ENCODE measurements at places on chromosomes 5 and 9.

DNA sequence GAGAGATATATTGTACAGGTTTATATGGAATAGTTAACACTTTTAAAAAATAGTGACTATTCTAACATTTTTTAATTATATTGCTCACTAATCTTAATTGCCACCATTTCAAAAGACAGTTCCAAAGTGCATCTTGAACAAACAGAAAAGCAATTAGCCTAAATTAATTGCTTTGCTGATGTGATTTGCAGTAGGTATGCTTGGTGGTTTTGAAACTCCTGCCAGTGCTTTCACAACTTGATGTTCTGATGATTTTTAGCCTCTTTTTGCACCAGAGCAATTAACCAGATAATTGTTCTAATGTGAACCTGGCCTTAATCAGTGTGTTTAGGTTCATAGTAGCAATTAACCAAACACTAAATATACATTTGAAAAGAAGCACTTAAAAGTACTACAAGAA lies 207.6 kb downstream of the FBXL17 start:
- DNase-seq, result no peak

- no peak for DNase-seq
These were observed 405.7 kb downstream of the PRR16 start for GRCh38 chr5:120869831-120870230.

GRCh38 chr5:151092762-151093161 lies 11.9 kb upstream of the TNIP1 start:
- no peak for DNase-seq

- no peak for DNase-seq
These were observed 31.1 kb upstream of the DUSP1 start for GRCh38 chr5:172802112-172802511.

DNA sequence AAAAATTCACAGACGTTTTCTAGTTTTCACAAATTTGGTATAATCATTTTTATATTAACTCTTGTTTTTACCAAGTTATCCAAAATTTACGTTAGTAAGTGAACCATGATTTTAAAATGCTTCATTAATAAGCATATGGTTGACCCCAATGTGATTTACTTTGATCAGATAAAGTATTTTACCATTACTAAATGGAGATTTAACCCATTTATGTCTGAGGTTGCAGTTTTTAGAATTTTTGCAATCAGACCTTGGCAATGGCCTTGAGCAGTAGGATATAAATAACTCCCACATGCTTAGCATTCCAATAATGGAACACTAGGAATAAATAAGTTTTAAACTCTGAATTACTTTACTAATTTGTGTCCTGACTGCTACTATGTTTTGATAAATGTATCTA lies 84.6 kb downstream of the NDUFS4 start:
- DNase-seq, result no peak

GRCh38 chr5:531101-531748 lies 7.0 kb upstream of the SLC9A3 start:
- no peak for DNase-seq

- DNase-seq, result no peak
These were observed 31.1 kb downstream of the KCNIP1 start for GRCh38 chr5:170534941-170535340.
